ENCODE measurements at places on chromosomes 12 and 14.

DNA sequence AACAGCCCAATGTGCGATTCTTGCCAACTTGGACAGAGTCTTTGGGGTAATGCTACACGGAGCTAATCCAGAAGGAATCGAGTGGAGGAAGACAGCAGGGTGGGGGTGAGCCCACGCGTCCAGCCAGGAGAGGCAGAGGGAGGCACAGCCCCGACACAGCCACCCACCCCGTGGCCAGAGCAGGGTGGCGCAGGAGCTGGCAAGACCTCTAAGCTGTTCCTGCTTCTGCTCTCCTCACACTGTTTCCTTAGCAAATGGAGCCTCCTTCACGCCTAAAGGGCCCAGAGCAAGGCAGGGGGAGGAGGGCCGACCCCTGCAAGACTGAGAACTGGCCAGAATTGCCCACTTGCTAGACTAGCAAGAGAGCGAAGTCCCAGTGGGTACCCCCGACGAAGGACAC lies 91.5 kb downstream of the FBXL14 start:
- no peak for DNase-seq

GRCh38 chr12:95390932-95391331 lies 83.0 kb upstream of the METAP2 start:
- DNase-seq = no peak

- no peak for DNase-seq
Observed at GRCh38 chr12:89333564-89334252, 18.6 kb downstream of the DUSP6 start.

- DNase-seq = no peak
Observed at GRCh38 chr12:6921996-6922946, 5.5 kb upstream of the ATN1 start.

GRCh38 chr12:31590642-31591379 lies at the start of gene DENND5B:
Gene DENND5B, minus strand, starts transcription at chr12:31591136. Its CDS starts 304 bp downstream, at chr12:31590832.
- DNase-seq = peak; percentile 10

- DNase-seq = no peak
Observed at GRCh38 chr12:25797386-25797785, 161.1 kb upstream of the RASSF8 start.

DNA sequence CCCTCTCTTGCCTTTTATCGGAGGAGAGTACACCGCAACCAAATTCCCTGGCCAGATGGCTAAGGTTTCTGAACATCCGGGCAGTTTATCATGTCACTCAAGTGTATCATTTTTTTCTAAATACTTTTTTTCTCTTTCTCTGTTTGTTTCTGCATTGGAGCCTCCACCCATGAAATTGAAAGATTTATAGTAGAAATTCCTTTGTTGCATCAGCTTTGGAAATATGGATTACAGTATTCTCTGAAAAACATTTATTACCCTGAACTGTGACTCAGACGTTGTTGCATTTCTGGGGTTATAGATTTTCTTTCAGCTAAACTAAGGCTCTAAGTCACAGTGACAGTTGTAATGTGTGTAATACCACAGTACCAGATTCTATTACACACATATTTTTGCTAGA lies 187.0 kb downstream of the SPTSSA start:
- no peak for DNase-seq

DNA sequence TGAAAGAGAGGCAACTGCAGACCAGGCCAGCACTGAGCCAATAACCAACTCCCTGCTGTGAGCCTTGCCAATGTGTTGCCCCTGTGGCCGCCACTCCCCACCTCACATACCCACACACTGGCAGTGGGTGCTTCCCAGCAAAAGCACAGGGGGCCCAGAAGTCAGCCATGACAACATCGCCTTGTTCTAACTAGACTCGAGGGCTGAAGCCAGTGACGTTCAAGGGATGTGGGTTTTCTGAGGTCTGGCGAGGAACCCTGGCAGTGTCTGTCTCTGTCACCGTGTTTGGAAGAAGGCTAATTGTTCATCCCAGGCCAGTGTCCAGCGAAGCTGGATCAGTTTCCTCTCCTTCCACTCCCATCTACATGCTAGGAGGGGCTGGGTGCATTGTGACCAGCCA lies 311.8 kb upstream of the AMIGO2 start:
- no peak for DNase-seq

DNA sequence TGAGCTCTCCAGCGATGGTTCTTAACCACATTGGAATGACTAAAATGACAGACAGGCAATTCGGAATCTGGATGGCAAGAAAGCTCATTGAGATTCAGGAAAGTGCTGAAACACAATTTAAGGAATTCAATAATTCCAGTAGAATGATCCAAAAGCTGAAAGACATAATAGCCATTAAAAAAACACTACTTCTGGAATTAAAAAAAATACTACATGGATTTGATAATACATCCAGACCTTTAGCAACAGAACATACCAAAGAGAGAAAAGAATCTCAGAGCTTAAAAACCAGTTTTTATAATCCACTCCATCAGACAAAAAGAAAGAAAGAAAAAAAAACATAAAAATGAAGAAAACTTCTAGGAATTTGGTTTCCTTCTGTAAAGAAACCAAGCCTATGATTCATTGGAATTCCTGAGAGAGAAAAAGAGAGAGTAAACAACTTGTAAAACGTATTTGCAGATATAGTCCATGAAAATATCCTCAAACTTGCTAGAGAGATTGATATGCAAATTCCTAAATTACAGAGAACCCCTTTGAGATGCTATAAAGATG lies 52.8 kb downstream of the SLCO1B1 start:
- no peak for DNase-seq

DNA sequence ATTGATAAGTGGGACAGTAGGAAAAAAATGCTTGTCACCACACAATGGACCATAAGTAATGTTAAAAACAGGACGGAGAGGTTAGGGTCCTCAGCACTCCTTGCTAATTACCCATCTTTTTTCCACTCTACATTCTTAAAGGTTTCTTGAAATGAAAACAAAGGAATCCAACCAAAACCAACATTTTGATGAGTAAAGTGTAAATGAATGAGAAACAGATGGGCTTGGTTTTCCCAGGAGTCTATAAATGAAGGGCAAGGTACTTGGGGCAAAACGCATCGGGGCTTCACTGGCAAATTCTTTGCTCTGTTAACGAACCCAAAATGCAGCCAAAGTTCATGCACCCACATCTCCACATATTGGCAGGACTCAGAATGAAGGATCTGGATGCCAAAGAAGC lies 129.2 kb upstream of the BMP4 start:
- no peak for DNase-seq

Measured in stimulated activated CD4-positive, alpha-beta T cell treated with anti-CD3 and anti-CD28 coated beads, Interleukin-2, amount 100 ng/mL, for 48 hours (primary cell).